ENCODE measurements at places on chromosomes 7 and 10.

- DNase-seq, result no peak
These were observed 115.8 kb downstream of the TMEM130 start for GRCh38 chr7:98753989-98754479.

DNA sequence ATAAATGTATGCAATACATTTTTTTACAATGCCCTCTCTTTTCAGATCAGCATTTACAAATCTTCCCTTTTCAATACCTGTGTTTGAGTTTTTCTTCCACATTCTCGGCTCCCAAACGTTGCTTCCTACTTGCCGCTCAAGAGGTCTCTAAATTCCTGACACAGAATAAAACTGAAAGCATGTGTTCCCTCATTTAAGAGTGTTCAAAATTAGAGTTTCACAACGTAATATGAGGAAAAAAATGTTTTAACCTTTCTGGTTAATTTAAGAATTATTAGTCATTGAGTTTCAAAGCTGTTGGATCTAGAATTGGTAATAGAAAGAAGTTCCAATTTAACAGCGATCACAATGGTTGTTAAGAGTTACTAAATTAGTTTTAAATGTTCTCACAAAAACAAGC, 100.4 kb downstream of the ARID5B start:
- DNase-seq, result no peak

DNA sequence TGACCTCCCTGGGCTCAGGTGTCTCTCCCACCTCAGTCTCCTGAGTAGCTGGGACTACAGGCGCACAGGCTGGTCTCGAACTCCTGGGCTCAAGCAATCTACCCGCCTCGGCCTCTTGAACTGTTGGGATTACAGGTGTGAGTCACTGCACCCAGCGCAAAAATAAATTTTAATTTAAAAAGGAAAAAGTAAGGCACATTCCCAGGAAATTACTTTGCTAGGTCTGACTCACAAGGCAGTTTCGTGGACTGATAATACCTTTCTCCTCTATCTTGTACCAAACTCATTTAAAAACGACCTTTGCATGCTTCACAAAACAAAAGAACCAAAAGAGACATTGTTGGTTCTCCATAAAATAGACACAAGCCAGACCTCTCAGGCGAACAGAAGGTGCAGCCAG, 29.7 kb downstream of the PARP12 start:
- no peak for DNase-seq

DNA sequence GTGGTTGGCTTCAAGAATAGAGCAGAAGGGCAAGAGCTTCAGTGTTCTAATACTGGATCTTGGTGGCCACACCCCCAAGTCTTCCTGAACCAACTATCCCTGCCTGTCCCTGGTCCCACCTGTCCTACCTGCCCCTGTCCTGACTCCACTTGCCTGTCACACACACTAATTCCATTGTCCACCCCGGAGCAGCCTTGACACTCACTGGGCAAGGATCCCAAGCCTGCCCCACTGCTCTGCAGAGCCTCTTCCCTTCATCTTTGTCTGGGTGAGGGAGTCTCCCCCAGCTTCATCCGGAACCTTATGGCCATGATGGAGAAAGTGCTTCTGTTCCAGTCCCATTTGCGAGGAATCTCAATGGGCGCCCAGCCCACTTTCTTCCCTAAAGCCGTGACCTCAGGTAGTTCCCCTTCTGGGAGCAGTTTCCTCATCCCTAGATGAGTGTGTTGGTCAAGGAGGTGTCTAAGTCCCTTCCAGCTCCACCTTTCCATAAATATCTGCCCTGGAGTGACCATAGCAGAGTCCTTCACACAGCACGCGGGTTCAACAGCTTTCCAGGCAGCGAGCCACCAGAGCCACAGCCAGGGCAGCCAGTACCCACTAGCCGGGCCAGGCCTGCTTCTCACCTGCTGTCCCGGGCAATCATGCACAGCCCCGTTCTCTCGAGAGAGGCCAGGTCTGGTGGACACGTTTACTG, 61.5 kb downstream of the VIPR2 start:
- no peak for DNase-seq

All from cortex of kidney (tissue), 1 donor.